ENCODE measurements at places on chromosomes 11 and 22.

DNA sequence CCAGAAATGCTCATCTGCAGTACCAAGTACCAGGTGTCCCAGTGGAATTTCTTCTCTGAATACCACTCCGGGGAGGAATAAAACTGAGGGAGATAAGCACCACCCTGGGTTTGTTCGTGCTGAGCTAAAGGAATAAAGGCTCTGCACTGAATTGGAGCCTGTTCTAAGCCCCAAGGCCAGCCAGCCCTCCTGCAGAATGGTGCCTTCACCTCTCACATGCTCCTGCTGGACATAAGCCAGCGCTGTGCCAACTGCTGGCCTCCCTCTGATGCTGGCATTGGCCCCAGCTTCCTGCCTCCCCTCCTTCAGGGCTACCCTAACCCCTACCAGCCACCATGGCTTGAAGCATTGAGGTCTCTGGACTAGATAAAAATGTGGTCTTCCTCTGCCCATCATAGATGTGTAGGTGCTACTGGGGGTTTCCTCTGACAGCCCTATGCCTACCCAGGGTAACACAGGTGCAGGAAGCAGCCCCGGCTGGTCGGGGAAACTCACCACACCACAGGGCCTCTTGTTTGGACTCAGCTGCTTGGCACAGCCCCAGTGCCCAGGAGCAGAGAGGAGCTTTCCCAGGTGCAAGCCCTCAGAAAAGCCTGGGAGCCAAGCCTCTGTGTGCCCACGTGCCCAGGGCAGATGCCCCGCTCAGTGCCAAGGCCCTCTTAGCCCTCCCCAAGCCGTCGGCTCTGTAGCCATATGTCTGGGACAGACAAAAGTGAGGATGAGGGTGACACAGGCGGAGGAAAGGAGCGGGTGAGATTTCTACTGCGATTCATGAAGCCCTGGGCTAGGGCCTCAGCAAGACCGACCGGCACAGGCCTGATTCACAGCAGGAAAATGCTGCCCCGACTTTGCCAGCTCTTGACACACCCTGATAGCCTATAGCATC, 34.1 kb upstream of the JAM3 start:
- no peak for DNase-seq

GRCh38 chr22:42716221-42716620, 4.4 kb downstream of the A4GALT start:
- no peak for DNase-seq

- DNase-seq, result no peak
Observed at GRCh38 chr11:105834461-105834860, 187.6 kb downstream of the MSANTD4 start.

DNA sequence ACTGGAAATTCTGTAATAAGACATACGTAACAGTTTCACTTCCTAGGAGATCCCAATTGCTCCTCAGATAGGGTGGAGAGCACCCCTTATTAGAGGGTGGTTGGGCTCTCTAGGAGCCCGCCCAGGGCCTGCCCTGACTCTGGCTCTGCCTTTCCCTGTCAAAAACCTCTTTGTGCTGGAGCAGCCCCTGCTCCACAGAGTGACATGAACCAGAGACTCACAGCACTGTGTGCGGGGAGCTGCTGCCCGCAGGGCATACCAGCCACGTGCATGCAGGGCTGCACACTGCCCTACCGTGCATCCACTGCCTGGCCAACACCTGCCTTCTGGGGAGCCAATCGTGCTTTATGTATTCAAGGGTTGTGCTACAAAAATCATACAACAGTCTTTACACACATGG, 24.3 kb downstream of the KCNQ1OT1 start:
- DNase-seq, result no peak

GRCh38 chr11:106496677-106497076, 419.2 kb downstream of the AASDHPPT start:
- DNase-seq, result no peak

DNA sequence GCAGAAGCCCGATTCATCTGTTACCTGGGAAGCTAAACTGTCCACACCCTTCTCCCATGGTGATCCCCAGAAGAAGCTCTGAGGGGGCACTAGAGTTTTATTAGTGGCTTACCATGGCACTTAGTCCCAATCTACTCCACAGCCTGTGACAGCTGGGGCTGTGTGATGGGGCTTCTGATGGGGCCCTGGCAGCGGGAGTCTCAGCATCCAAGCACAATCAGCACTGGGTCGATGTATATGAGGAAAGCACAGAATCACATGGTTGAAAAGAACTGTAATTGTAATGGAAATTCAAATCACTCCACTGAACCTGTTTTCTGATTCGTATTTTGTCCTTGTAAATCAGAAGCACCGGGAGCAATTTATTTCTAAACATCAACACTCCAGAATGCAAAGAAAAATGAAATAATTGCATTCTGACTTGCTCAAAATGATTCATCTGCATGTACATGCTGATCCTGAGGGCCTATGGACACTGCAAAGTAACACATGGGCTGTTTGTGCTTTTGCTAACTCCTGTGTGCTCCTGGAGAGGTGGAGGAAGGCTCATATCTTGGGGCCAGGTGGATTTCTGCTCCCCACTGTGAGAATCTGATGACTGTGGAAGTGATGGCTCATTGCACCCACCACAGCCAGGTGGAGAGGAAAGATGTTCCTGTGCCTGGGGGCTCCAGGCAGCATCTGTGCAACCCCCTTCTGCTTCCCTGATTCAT, 203.0 kb downstream of the KIRREL3 start:
- no peak for DNase-seq

DNA sequence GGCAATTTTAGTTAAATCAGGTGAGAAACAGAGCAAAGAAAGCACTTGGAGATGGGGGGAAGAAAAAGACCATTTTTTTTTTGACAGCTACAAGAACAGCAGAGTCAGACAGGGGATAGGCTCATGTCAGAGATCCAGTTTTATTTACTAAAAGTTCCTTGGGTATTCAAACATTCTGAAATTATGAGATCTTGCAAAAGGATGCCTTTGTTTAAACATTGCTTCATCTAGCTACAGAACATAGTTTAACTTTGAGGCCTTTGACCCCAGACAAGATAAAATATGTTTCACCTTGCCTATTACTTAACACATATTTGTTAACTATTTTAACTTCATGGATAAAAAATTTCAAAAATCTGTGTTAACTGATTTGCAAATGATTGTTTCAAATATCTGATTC, 6.4 kb downstream of the GLYATL1 start:
- no peak for DNase-seq

DNA sequence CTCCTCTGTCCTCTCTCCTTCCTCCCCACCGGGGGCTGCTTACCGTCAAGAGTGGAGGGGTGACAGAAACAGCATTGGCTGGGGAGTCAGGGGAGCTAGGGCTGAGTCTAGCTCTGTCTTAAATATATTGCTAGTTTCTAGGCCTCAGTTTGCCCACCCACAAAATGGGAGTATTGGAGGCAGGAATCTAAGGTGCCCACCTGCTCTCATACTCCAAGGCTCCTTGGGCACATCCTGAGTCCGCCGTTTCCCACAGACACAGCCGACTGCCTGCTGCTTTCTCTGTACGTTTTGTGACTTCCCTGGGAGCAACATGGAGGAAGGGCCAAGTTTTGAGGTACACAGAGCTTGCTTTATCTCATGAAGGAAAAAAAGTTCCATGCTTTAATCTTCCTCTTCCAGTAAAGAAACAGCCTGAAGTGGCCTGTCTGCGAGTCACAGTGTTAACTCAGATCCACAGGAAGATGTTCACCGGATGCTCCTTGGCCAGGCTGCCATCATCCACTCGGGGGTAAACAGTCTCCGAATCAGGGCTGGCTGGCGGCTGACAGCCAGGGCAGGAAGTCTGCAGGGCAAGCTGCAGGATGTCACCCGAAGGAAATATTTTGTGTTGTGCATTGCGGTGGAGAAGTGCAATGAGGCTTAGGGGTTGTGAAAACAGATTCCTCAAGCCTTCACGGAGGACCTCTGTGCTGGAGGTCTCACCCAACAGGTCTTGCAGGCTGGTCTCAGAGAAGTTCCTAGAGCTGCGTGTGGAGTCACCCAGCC, 11.0 kb upstream of the CERK start:
- DNase-seq, result peak; percentile 67

- no peak for DNase-seq
Observed at GRCh38 chr11:59730896-59731565, 17.4 kb upstream of the OR10V1 start.

DNA sequence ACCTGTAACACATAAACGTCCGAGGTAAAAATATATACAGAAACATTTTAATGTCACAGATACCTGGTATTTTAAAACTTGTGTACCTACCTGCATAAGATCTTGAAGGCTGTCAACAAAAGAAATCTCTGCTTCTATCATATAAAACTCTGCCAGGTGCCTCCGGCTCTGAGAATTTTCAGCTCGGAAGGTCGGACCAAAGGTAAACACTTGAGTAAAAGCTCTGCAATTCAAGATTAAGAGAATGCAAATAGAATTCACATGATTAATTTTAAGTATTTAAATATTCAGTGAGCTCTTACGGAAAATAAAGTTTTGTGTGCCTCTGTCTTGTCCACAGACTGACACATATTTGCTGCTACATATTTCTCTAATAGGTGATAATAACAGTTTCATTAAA, 75.4 kb upstream of the GAB2 start:
- DNase-seq, result no peak

- no peak for DNase-seq
Observed at GRCh38 chr11:115623021-115623451, 118.8 kb upstream of the CADM1 start.

GRCh38 chr11:57622263-57622662, 24.8 kb downstream of the SERPING1 start:
- no peak for DNase-seq

DNA sequence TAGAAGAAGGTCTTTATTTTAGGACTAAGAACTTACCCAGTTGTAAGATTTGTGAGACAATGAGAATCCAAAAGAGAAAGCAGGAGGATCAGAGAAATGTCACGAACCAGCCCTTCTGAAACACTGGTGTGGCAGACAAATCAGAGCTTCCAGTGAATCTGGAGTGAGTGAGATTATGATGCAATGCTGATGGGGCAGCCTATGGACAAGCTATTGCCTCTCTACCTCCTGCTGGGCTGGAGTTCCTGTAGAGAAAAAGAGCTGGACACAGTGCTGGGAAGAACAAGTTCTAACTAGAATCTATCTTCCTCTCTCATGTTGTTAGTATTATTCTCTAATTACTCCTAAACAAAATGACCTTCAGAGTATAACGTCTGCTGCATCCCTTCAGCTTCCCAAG, 12.0 kb upstream of the ANO3 start:
- no peak for DNase-seq

- no peak for DNase-seq
Observed at GRCh38 chr22:34784056-34784455, 281.9 kb upstream of the ISX start.

DNA sequence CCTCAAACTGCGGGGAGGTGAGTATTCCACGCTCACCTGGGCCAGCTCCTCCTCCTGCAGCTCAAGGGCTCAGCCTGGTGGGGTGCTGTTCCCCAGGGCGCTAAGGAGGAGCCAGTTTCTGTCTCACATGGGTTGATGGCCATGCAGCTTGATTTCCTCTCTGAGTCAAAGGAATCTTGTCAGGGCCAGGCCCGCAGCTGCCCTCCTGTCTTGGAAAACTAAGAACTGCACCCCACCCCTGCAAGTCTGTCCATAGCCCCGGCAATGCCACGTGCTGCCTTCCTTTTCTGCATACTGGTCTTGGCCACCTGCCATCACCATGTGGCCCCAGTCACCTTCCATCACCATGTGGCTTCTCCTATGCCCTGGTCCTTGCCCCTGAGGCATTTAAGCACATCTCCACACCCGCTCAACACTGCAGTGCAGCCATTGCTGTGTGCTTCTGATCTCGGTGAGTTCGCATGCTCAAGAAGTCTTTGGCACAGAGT, 35.2 kb upstream of the CLDN5 start:
- DNase-seq, result no peak

DNA sequence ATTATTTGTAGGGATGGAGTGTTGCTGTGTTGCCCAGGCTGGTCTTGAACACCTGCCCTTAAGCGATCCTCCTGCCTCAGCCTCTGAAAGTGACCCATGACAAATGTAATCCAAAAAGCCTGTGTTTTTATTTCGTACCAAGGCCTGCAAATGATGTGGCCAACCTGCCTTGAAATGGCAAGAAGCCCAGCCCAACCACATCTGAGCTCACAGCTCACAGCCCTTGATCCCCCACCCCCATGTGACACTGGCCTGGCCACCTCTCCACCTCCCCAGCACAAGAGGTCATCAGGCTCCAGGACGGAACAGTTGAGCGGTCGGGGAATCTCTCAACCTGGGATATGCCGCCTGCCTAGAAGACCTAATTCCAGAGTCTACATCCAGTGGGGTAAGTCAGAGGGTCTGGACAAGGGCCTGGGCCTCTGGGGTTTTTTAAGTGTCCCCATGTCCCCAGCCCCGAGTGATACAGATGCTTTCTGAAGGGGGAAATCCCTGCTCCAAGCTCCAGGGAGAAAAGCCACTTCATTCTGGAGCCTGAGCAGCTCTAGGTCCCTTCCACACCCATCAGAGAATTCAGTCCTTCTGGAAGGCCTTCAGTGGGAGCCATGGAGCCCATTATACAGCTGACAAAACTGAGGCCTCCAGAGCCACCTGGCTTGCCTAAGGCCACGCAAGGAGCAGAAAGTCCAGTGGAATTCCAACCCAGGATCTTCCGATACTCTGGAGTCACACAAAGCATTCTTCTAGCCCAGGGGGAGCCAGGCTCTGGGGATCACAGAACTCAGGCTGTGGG, 70.7 kb downstream of the MN1 start:
- no peak for DNase-seq

GRCh38 chr11:26470992-26471391, 101.1 kb downstream of the MUC15 start:
- DNase-seq, result no peak

DNA sequence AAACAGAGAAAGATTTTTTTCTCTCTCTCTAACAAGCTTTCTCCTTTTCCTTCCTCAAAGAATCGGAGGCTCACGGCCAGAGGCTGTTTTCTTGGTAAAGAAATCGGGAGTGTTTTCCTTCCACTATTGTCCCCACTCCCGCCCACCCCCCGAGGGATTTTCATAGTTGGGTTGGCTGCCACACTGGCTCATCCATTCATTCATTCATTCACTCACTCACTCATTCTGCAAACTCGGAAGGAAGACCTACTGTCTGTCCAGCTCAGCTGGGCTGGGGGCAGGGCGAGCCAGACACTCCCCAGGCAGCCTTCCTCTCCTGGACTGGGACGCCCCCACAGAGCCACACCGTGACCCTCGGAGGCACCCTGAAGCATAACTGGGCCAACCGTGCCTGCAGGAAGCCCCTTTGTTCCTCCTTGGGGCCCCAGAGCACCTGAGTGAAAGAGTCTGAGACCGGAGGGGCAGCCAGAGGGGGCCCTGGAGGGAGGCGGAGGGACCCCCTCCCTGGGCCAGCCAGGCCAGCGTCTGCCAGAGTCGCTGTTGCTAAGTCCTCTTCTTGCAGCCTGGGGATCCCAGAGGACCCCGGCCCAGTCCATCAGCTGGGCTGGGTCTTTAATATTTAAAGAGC, 17.0 kb downstream of the CDKN1C start:
- DNase-seq, result no peak

- no peak for DNase-seq
Observed at GRCh38 chr11:82890936-82891335, 9.3 kb downstream of the PRCP start.

GRCh38 chr11:43837879-43838278, 42.8 kb upstream of the ALKBH3 start:
- DNase-seq, result no peak

GRCh38 chr11:8810540-8811301, 100.3 kb upstream of the AKIP1 start:
- DNase-seq, result no peak

GRCh38 chr11:103929170-103929903, 107.1 kb upstream of the DDI1 start:
- DNase-seq, result no peak
